Kidney capillary endothelial cell (primary cell): ENCODE measurements at places on chromosomes 1 and 21.

DNA sequence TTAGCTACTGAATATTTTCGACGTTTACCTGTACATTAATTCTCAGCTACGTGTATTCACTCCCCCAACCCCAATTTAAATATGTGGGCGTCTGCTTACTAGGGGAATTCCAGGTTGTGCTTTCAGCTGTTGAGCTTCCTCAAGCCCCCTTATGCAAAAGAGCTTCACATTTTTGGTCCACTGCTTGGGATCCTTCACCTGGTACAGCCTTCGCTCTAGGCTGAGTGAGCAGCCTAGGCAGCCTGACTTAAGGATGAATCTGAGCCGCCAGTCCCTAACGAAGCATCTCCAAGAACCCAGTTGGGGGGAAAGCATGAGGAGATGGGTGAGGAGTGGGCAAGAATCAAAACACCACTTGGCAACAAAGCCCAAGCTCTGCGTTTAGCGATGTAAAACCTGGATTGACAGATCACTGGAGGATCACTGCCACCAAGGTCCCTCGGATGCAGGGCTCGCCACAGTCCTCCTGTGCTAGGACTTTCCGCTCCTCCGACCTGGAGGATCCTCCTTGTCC is 674 bp downstream of the BCL10 start:
- no peak for DNase-seq

GRCh38 chr1:187517546-187517945 is 688.8 kb downstream of the PLA2G4A start:
- no peak for DNase-seq

- DNase-seq = no peak
Measured at GRCh38 chr1:59340411-59341307, 43.8 kb downstream of the FGGY start.

DNA sequence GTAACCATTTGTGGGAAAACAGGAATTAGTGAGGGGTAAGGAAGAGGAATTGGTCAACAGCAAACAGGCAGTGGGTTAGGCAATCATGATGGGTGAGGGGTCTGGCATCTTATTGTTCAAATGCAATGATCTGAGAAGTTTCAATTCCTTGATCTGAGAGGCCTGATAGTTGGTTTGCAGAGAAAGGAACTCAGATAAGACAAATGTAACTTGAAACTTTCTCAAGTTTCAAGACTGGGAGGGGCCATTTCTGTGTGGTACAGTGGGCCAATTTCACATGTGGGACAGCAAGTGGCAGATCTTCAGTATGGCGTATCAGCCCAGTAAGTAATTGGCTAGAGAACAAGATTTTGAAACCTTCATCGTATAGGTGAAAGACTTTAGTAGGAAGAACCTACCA is 102.5 kb downstream of the XPR1 start:
- no peak for DNase-seq

DNA sequence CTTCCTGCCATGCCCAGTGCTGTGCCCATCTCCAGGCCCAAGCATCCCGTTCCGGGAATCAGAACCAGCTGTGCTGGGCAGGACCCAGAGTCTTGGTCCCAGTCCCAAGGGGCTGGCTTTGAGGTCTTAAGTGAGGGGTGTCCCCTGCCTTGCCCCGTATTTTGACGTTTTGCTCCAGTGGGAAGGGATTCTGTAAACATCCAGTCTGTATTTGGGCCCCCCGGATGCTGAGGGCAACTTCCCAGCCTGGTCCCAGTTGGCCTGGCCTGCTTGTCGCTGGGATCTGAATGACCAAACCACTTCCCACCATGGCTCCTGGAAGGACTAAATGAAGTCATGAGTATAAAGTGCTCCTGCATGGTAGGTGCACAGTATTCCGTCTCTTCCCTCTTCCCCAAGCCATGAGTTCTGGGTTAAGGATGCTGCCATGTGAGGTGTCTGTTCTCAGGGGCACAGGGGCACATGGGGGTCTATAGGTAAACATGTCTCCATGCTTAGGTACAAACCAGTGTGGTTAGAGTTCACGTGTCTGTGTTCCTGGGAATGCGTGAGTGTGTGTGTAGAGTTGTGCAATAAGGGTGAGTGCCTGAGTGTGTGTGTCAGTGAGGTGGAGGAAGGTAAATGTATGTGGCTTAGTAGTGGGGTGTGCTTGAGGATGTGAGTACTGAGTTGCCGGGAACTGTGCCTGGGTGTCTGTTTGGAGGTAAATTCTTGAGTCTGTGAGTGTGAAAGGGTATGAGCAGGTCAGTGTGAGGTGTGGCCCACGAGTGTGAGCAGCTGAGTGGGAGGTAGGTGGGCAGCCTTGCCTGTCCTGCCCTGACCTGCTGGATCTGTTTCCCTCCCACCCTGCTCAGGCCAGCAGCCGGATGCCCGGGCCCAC is 1.5 kb downstream of the B4GALT2 start:
- DNase-seq = no peak

- no peak for DNase-seq
Measured at GRCh38 chr1:60227601-60228000, 154.0 kb upstream of the C1orf87 start.

DNA sequence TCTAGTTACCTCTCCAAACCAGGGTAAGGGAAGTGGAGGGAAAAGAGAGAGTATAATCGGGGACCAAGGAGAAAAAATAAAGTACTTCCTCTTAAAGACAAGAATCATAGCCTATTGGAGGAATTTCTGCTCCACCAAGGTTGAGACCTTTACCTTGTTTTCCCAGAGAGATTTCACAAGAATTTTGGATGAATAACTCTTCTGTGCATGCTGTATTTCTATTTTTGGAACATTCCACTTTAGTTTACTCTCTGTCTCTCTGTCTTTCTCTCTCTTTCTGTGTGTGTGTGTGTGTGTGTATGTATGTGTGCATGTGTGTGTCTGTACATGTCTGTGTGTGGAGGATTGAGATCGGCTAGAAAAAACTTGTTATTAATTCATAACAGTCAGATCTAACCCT is 318.4 kb upstream of the RGS18 start:
- no peak for DNase-seq

DNA sequence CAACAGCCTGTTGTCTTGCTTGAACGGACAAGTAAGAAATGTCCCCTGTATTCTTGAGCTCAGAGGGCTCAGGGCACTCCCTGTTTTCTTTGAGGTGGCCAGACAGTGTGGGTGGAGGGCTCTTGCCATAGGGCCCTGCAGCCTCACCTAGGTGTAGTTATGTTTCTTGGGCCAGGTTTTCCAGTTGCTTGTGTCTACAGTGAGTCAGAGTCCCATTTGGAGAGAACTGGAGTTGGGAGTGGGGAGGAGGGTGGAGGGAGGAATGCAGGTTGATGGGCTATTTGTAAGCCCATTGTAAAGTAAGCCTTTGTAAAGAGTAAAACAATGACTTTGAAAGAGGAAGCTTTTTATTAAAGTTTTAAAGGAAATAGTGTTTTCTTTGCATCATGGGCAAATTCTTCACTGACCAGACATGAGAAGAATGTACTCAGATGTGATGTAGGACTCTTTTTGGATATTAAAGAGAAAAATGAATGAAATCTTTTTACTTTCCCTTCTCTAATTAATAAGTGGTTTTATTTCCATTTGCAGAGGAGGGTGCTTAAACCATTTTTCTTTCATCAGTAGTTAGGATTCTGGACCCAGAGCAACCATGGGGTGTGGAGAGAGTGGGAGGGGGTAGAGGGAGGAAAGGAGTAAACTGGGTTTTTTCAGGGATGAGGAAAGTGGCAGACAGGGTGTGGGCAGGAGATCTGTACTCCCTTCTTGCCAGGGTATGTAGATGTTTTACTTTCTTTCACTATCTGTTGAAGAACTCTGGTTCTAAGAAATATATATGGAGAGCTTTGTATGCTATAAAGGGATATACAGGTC is 45.1 kb upstream of the MACF1 start:
- peak; percentile 80 for DNase-seq

DNA sequence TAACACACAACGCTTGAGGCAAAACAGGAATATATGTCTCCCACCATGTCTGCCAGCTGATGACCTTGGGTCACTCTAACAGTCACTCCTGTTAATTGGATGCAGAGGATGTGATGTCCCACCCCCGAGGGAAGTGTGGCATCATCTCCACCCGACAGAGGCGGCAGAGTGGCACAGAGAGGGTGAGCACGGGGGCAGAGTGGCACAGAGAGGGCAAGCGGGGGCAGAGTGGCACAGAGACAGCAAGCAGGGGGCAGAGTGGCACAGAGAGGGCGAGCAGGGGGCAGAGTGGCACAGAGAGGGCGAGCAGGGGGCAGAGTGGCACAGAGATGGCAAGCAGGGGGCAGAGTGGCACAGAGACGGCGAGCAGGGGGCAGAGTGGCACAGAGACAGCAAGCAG is 44.3 kb downstream of the DISP3 start:
- no peak for DNase-seq

GRCh38 chr1:83818916-83819315 is 180.0 kb downstream of the TTLL7 start:
- DNase-seq = no peak

- no peak for DNase-seq
Measured at GRCh38 chr1:182587666-182588499, 1.2 kb downstream of the RNASEL start.

GRCh38 chr21:45130324-45130774 is 56.0 kb downstream of the ADARB1 start:
- DNase-seq = peak; percentile 78

- no peak for DNase-seq
Measured at GRCh38 chr1:29501227-29501976, 265.1 kb downstream of the PTPRU start.

- DNase-seq = no peak
Measured at GRCh38 chr21:41074396-41075184, 93.4 kb upstream of the BACE2 start.

- no peak for DNase-seq
Measured at GRCh38 chr1:34714386-34714785, 40.5 kb upstream of the GJB5 start.

- DNase-seq = no peak
Measured at GRCh38 chr1:39080831-39081270, 54.7 kb downstream of the NDUFS5 start.

DNA sequence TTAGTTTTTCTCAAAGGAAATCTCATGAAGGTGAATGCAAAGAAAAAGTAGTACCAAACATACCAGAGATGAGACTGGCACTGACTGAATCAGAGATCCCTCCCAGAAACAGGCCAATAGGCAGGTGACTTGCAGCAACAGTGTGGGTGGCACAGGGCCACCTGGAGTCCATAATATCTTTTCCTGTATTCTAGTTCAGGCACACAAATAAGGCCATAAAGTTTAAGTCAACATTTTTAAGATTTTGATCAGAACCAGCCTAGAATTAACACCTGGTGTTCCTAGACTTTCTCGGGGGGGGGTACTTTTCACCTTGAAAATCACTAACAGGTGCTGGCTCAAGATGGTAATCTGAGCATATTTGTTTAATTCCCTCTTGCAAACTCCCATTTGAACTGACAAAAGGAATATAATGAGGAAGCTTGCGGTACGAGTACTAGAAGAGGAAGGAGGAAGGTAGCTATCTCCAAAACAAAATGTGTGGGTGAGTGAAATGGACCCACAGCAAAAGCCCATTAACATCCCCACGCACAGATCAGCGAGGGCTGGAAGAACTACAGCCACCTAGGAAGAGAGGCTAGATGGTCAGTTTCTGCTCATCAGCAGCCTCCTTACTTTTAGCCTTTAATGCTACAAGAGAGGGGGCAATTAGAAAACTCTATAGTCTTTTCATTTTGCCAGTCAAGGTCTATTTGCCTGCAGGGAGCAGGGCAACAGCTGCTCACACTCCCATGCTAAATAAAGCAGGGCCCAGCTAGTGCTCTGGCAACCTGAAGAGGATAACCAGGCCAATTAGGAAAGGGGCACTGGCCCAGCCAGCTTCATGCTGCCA is 18.9 kb downstream of the SDE2 start:
- DNase-seq = no peak

DNA sequence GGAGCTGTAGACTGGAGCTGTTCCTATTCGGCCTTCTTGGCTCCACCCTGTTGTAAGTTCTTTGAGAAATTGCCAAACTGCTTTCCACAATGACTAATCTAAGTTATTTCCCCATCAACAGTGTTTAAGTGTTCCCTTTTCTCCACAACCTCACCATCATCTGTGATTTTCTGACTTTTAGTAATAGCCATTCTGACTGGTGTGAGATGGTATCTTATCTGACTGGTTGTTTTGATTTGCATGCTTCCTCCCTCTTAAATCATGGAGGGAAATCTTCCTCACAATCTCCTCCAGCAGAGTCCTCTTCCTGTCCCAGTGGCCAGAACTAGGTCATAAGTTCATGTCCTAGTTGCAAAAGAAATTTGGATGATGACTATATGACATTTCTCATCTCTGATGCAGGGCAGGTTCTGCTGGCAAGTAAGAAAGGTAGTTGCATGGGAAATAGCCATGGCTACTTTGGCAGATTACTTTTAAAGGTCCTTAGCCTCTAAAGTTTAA is 294.0 kb downstream of the LRRC40 start:
- no peak for DNase-seq

GRCh38 chr1:153688276-153688675 is 9.8 kb downstream of the NPR1 start:
- no peak for DNase-seq

- no peak for DNase-seq
Measured at GRCh38 chr1:28443550-28443949, 62.3 kb upstream of the RCC1 start.

DNA sequence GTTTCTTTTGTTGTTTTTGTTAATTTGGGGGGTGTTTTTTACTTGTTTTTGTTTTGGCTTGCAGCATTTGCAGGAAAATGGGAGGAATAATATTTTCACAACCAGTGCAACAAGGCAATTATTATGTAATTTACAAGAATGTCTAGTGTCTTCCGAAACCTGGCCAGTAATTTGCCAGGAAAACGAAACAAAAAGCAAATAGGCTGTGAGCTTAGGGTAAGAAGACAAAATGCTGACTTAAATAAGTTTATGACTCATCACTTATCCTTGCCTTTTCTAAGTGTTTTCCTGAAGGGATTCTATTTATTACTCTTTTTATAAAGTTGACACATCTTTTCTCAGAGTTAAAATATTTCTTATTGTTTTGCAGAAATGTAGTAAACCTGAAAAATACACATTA is 49.8 kb downstream of the KCNT2 start:
- peak; percentile 61 for DNase-seq

- DNase-seq = no peak
Measured at GRCh38 chr1:53068314-53069099, 6.5 kb downstream of the PODN start.

DNA sequence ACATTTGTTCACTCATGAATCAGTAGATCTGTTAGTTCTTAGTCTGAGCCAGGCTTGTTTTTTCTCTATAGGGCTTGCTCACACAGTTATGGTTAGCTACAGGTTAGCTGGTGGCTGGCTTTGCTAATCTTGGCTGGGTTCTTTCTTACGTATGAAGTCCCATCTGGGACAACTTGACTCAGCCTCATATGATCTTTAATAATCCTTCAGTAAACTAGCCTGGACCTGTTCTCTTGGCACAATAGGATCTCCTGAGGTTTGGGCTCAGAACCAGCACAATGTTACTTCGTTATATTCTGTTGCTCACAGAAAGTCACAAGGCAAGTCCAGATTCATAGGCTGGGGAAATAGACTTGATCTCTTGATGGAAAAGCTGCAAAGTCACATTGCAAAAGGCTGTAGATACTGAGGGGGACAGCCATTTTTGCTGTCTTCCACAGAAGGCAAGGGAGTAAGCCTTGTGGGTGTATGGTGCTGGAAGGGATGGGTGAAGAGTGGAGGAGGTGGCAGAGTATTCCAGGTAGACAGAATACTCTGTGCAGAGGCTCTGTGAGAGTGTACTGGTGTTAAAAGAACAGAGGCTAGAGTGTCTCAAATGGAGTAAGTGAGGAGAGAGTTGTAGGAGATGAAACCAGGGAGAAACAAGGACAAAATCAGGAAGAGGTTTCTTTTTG is 24.4 kb downstream of the EFCAB7 start:
- DNase-seq = no peak
